Stimulated activated naive CD4-positive, alpha-beta T cell treated with Interleukin-2 at 50 U/mL for 16 hours (primary cell): ENCODE measurements at places on chromosomes 5 and 9.

GRCh38 chr5:1719860-1720259, 79.8 kb downstream of the MRPL36 start:
- no peak for DNase-seq

GRCh38 chr5:55608595-55609349, 74.0 kb upstream of the PLPP1 start:
- DNase-seq = no peak

GRCh38 chr5:17105744-17106418, 111.5 kb upstream of the BASP1 start:
- no peak for DNase-seq

DNA sequence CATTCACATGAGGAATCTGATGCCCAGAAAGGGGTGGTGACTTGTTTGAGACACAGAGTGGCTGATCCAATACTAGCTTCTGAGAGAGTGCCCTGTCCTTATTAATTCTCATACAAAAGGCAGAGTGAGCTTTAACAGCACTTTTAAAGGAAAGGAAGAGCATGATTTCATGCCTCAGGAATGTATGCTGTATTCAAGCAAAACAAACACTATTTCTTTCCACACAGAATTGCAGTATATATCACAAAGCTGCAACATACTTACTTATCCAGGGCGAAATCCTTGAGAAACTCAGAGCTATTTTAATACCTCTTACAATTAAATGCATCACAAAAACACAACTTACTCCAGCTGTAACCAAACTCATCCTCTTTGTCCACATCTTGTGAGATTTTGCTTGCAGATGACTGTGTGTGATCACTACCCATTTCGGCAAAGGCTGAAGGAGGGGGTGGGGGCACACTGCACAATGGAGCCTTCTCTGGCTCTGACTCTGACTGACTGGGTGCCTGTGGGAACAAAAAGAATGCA, 139.8 kb downstream of the MPDZ start:
- no peak for DNase-seq

GRCh38 chr9:136721339-136722092, 9.1 kb downstream of the DIPK1B start:
- DNase-seq = no peak

DNA sequence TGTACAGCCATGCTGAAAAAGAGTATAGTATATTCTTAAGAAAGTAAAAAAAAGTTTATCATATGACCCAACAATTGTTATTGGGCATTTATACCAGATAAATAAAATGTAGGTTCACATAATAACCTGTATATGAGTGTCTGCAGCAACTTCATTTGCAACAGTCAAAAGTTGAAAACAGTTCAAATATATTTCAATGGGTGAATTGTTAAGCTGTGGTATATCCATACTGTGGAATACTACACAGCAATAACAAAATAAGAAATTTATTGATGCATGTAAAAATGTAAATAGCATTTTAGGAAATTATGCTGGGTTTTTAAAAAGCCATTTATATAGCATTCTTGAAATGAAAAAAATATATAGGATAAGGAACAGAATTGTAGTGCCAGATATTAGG, 1420.1 kb upstream of the ACO1 start:
- DNase-seq = no peak

DNA sequence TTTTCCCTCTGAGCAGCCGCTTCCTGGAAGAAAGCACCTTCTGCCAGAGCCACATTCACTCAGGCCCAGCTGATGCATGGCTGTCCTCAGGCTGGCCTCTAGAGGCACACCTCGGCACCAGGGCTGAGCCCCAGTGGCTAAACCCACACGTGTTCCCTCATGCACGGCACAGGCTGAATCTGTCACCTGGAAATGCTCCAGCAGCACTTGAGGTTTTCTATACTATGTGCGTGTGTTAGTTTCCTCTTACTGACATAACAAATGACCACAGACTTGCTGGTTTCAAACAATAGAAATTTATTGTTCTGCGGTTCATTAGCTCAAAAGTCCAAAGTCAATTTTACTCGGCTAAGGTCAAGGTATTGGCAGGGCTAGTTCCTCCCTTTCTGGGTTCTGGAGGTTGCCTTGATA, 141.4 kb downstream of the LRRC70 start:
- no peak for DNase-seq

DNA sequence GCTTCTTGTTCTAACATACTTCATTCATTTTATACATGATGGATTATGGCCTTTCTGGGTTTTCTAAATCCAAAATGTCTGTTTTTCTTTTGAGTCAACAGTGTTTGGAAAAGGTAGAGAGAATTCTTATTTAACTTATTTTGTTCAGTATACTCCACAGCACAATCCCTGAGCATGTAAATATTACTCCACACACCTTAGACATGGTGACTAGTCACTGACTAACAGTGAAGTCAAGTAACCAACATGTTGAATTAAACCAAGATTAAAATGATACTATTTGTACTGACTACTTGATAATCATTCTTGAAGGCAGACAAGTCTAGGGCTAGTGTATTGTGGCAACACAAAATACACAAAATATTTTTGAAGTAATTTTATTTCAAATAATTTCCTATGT, 55.0 kb downstream of the HAPLN1 start:
- DNase-seq = no peak

GRCh38 chr9:30771760-30772159, 1612.7 kb upstream of the ACO1 start:
- no peak for DNase-seq

- DNase-seq = no peak
Observed at GRCh38 chr5:170537451-170538095, 33.8 kb downstream of the KCNIP1 start.

DNA sequence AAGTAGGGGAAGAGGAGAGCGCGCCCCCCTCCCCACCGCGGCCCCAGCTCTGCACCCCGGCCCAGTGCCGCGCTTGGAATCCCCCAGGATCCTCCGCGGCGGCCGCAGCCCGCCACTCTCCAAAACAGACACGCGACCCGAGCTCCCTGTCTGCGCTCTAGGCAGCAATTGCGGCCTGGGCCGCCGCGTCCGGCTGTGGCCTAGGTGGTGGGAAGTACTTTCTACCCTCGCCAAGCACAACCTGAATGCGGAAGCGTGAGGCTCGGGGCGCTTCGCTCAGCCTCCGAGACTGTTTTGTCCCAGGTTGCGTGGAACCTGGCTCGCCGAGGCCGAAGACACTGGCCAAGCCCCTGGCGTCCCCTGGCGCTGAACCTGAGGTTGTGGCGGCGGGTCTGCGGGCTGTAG, 3.3 kb upstream of the FOXB2 start:
- DNase-seq = no peak

DNA sequence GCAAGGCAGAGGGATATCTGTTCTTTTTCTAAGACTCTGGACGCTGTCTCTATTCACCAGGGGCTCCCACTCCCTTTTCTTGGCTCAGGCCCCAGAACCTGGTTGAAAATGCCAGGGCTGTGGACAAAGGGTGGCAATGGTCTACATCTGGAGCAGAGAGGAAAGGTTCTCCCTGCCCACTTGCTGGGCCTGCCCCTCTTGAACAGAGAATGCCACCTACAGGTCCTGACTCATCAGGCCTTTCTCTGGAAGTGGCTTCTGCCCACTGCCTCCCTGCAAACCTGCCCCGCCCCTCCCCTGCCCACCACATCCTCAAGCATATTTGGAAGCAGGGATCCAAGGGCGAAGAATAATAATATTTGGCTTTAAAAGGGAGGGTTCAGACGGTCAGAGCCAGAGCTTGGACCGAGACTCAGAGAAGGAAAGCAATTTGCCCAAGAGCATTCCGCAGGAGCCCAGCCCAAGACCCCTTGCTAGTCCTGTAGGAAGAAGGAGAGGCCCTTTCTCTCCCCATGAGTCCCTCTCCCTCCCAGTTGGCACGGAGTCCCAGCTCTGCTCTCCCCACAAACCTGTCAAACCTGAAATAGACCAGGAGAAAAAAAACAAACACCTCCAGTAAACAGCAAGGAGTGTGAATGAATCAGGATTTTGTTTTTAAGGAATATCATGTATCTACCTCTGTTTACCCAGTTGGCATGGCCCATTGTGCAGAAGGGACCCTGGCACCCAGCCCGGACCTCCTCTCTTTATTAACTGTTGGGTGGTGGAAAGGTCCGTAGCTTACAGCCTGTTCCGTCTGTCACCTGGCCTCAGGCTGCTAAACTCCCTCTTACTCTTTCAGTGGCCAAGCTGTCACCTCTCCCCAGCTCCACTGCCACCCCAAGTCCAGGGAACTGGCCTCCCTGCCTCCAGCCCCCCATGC, 37.7 kb upstream of the STXBP1 start:
- DNase-seq = peak; percentile 44
